ENCODE measurements at places on chromosomes 3 and 15.

GRCh38 chr3:187665764-187666402 is 4.3 kb downstream of the SST start:
- no peak for DNase-seq

GRCh38 chr3:156483961-156484787 is 70.7 kb downstream of the SSR3 start:
- peak; percentile 9 for DNase-seq

GRCh38 chr3:37392957-37393356 is 218.6 kb upstream of the LRRFIP2 start:
- no peak for DNase-seq

- no peak for DNase-seq
Observed at GRCh38 chr3:107133891-107134290, 243.3 kb upstream of the CCDC54 start.

DNA sequence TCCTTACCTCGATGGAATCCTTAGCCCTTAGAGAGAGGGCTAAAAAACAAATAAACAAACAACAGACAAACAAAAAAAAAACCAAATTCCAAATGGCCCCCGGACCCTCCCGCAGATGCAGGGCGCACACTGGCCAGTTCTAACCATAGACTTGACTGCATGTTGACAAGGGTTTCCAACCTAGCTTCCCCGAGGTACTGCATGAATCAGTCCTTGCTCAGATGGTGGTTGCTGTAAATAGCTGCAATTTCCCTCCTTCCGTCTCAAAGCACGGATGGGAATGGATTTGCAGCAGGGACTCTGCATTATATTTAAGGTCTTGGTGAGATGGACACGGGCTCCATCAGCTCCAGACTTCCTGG is 162.8 kb downstream of the CD47 start:
- no peak for DNase-seq

DNA sequence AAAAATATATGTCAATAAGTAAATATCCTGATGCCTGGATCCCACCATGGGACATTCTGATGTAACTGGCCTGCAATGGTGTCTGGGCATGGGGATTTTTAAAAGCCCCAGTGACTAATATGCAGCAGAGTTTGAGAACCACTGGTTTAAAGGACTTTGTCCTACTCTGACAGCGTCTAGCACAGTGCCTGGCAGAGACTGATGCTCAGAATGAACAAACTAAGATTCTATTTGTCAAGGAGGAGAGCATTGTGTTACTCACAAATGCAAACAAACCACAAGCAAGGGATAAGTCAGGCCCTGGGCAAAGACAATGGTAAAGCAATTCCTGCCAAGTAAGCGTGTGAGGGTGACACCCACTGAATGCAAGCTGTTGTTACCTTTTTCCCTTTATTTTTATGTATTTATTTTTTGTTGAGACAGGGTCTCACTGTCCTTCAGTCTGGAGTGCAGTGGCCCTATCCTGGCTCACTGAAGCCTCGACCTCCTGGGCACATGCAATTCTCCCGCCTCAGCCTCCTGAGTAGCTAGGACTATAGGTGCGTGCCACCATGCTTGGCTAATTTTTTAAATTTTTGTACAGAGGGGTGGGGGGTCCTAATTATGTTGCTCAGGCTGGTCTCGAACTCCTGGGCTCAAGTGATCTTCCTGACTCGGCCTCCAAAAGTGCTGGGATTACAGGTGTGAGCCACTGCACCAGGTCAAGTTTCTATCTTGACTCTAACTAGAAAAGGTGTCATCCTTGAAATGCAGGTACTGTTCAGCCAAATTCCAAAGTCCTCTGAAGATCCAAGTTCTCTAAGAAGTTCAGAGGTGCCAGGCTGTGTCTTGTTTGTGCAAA is 909 bp upstream of the GPD1L start:
- DNase-seq: no peak

DNA sequence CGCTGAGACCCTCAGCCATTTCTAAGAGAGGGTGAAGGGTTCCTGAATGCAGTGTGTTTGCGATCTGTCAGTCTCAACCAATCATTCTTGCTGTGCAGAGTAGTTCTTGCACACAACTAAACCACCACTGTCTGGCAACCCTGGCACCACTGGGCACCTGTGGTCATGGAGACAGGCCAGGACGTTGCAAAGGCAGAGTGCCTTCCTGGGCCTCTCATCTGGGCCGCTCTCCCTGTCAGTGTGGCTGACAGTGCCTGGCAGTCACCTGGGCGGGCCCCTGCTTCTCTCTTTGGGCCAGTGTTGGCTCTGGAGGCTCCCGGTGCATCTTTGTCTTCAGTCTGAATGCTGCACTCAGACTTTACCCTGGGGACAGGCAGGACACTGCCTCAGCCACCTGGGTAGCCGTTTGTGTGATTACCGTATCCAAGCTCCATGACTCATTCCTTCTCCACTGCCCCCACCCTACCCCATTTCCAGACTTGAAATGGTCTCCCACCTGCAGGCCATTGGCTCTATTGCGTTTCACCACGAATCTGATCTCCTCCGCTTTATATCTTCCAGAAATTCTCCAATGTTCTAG is 104.6 kb upstream of the KLF13 start:
- no peak for DNase-seq

- no peak for DNase-seq
Observed at GRCh38 chr3:174162550-174162949, 696.6 kb upstream of the NAALADL2 start.

DNA sequence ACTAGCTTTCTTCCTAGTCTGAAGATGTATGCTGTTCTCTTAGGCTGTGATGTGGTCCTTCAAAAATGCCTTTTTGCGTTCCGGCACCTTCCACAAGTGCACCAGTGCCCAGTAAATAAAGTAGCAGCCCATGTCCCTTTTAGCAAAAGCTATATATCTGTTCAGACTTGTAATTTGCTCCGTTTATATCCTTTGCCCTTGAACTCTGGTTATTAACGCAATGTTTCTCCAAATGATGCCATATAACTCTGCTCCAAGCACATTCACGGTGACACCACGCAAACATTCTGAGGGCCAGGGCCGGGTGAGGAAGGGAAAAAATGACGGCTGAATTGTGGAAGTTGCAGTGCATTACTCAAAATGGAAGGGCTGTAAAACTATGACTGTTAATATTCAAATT is 1001.1 kb upstream of the NR2F2 start:
- DNase-seq: no peak

GRCh38 chr3:94269763-94270162 is 206.9 kb downstream of the NSUN3 start:
- no peak for DNase-seq

Measured in stimulated activated CD8-positive, alpha-beta memory T cell treated with anti-CD3 and anti-CD28 coated beads, Interleukin-2, amount 100 ng/mL, for 1 hour (primary cell).